Tongue (tissue), 3 donors: ENCODE measurements at places on chromosomes 6 and 20. TPM values are rescaled to one million over a fixed set of nuclear protein-coding genes. Genes with fewer than 3 reads are reported as not detected.
A peak's percentile ranks its signal among the peaks of the same experiment; 100 is the strongest.

DNA sequence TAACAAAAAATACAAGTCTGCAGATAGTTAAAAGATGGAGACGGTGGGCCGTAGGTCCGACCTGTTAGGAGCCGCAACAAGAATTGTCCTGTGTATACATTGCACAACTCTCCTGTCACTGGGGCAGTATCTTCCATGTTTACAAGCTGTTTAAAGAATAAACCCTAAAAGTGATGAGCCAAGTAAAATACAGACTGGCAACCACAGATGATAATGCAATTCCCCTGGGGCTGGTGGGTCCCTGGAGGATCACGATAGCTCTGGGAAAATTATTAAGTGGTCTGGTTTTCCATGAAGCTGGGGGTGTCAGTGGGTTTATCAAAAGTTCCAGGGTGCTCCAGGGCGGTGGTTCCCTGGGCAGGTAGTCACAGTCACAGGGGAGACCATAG lies 8.1 kb upstream of the FAM50B start:
- DNase-seq: no peak

GRCh38 chr6:122200440-122200839 lies 199.0 kb upstream of the HSF2 start:
- DNase-seq: peak; percentile 45

DNA sequence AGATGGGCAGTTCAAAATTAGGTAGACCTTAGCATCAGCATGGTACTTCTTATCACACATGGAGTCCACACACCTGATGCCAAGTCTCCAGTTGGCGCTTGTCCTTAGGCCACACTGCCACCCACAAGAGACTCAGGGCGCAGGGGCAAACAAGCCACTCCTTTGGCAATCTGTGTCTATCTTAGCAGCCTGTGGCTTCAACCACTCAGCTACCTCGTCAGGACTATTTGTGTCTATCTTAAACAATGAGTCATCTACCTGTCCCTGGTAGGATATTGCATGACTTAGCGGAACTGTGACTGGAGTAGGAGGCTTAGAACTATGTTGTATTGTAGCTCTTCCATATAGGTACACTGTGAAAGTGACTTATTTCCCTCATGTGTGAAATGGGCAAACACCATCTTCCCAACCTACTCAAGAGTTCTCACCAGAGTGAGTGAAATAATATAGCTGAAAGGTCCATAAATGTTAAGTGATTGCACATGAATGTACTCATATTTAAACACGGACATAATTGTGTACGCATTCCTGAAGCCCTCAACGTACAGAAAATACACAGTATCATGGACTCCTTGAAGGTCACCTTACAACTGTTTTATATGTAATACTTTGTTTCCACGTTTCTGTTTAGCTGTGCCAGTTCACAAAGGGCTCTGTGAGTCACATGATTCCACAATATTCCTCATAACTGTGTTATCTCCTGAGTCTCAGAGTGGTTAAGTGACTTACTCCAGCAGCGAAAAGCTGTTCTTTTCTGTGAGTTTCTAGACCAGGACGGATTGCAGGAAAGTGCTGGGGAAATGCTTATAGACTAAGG lies 1.6 kb downstream of the TRIM27 start:
- no peak for DNase-seq

CALHM6 gene
- not detected for total RNA-seq

- DNase-seq: no peak
These were observed 569.1 kb upstream of the ID4 start for GRCh38 chr6:19268117-19268516.

DNA sequence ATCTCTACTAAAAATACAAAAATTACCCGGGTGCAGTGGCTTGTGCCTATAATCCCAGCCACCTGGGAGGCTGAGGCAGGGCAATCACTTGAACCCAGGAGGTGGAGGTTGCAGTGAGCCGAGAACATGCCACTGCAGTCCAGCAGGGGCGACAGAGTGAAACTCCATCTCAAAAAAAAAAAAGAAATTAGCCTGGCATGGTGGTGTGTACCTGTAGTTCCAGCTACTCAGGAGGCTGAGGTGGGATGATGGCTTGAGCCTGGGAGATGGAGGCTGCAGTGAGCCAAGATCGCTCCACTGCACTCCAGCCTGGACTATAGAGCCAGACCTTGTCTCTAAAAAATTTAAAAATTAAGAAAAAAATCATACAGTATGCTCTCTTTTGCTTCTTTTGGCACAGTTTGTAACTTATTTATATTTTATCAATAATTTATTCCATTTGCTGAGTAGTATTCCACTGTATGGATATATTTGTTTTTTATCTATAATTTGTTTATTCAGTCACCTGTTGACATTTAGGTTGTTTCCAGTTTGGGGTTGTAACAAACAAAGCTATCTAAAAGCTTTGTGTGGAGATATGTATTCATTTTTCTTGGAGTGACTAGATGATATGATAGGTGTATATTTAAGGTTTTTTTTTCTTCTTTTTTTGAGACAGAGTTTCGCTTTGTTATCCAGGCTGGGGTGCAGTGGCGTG lies 8.0 kb upstream of the MYBL2 start:
- no peak for DNase-seq

DPPA5 gene
- not detected for total RNA-seq

MYLIP gene
- total RNA-seq: 68.6 TPM

TTLL9 gene
- total RNA-seq: 1.0 TPM

GRCh38 chr6:88567696-88568095 lies 395.7 kb downstream of the RNGTT start:
- no peak for DNase-seq

DNA sequence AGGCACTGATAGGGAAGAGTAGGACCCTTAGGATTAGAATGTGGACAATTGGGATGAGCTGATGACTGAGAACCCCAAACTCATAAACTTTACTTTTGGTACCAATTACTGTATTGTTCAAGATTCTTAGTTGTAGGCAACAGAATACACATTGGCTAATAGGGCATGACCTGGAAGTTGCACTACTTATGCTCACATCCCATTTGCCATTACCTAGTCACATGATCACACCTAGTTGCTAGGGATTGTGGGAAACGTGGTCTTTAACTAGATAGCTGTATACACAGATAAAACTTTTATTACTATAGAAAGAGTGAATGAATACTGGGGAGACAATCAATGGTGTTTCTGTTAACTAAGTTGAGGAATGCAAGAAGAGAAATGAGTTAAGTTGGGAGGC lies 113.4 kb upstream of the AKIRIN2 start:
- no peak for DNase-seq

- peak; percentile 40 for DNase-seq
These were observed 214.3 kb upstream of the MARCKS start for GRCh38 chr6:113642714-113643406.

OOEP gene
- total RNA-seq: not detected

- no peak for DNase-seq
These were observed 101.4 kb downstream of the CDH4 start for GRCh38 chr20:61353261-61354000.

- DNase-seq: no peak
These were observed 9.9 kb downstream of the CNPY3 start for GRCh38 chr6:42938987-42939809.

DNA sequence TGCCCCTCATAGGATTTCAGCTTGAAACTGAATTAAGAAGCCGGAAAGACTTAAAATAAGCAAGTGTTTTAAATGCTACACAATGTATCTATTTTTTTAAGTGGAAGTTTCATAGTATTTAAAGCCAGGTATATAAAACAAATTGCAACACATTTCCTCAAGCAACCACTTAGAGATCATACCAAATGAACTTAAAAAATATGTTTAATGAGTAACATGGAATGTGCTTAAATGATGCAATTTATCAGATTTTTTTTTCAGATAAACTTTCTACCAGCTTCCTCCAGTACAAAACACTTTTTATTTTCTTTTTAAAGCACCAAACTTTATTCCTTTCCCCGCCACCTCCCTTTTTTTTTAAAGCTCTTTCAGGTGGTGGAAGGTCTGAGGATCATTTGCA lies 534.3 kb downstream of the BMP2 start:
- DNase-seq: no peak

GRCh38 chr6:3966426-3966825 lies 112.5 kb downstream of the FAM217A start:
- no peak for DNase-seq

IPCEF1 gene
- total RNA-seq: 1.0 TPM

DNA sequence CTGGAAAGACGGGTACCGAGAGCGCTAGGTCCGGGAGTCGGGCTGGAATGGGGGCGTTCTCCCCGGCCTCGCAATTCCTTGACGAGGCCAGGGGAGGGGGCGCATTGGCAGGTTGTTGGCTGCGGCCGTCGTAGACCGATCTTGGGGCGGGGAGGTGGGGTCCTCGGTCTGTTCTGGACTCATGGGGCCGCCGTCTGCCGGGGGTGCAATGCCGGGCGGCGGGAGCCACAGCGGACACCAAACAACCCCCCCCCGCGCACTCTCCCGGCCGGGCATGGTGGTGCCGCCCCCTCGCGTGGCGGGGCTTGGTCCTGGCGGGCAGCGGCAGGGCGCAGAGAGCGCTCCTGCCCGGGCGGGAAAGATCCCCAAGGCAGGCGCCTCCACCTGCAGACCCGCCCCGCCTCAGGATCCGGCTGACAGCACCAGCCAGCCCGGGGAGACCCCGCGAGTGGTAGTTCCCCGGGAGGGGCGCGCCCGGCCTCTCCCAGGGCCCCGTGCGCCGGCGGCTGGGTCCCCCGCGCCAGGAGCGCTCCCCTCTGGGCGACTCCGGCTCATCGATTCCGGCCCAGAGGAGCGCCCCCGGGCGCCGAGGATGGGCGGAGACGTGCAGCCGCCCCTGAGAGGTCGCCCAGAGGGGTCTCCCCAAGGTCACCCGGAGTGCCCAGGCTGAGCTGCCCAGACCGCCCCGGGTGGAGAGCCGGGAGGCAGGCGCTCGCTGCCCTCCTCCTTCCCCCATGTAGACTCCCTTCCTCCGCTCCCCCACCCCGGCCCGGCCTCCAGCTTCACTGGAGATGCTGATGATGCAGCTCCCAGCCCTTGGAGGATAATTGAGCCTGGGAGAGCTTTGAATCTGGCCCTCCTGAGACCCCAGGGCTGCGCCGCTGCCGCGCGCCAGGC lies 709 bp downstream of the PPP1R16B start:
- no peak for DNase-seq

AIF1 gene
- total RNA-seq: 10.9 TPM

DNA sequence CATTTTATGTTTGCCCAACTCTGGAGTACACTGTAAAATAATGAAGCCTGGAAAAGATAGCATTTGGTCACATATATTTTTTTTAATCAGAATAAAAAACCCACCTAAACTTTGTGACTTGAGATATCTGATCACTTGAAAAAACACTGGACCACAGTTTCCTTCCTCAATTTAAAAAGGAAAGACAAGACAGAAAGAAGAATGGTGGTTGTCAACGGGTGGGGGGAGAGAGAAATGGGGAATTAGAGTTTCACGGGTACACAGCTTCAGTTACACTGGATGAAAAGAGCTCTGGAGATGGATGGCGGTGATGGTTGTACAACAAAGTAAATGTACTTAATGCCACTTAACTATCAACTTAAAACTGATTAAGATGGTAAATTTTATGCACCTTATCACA lies 14.7 kb upstream of the DST start:
- DNase-seq: no peak

DNA sequence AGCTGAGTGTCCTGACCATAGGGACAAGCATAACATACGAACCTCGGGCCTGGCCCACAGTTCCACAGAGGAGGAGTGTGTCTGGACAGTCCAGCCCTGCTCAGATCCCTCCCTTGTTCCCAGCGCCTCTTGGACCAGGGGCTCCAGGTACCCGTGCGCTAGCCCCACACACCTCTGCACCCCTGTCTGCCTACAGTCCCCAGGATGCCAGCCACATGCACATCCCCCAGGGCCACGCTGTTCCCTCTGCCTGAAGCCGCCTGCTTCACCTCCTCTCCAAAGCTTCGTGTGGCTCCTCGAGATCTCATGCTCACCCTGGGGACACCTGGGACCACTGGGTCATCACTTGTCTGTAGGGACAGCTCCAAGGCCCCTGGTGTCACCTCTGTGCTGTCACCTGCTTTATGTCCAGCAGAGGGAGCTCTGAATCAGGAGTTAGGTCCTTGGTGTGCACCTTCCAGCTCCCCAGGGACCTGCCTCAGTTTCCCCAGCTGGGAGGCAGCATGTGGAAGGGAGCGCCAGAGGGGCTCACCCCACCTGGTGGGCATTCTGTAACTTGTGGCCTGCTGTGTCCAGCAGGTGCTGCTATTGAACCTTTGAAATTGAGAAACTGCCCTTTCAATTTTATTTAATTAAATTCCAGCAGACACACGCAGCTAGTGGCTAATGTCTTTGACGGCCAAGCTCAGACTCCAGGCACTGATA lies 7.3 kb upstream of the YTHDF1 start:
- peak; percentile 56 for DNase-seq

- no peak for DNase-seq
These were observed 58.7 kb downstream of the EDN1 start for GRCh38 chr6:12348530-12349511.

GRCh38 chr20:17538517-17539170 lies 7.5 kb upstream of the BFSP1 start:
- DNase-seq: no peak

MYCT1 gene
- 26.0 TPM for total RNA-seq

GRCh38 chr6:25541228-25541627 lies 110.8 kb upstream of the SCGN start:
- DNase-seq: no peak

- DNase-seq: no peak
These were observed 37.0 kb downstream of the AKAP7 start for GRCh38 chr6:131172222-131172621.

HLA-B gene
- 451 TPM for total RNA-seq

DNA sequence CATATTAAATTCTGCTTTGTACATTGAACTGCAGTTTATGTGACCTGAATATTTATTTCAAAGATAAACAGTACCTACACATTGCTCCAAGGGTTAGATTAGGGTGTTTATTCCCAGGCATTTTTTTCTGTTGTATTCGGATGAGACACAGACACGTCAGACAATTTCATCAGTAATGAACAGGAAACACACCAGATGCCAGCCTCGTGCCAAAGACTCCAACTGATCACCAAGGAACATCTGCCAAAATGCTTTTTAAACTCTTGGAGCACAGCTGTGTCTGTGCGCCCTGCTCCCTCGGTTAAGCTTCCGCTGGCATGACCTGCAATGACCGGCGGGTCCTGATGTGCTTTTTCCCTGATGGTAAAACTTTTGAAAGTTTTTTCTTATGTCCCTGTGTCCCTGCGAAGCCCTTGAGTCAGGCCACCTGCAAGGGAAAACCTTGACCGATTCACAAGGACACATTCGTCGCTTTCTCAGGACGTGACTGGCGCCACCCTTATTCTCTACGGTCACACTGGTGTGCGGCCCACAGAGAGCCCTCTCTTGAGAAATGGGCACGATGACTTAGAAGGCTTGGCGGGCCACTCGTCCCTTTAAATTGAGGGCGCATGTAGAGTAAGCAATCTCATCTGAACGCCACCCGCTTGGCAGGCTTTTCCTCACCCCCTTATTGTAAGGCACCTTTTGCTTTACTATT lies 173.9 kb downstream of the QKI start:
- peak; percentile 67 for DNase-seq

FRS3 gene
- 2.4 TPM for total RNA-seq

DNA sequence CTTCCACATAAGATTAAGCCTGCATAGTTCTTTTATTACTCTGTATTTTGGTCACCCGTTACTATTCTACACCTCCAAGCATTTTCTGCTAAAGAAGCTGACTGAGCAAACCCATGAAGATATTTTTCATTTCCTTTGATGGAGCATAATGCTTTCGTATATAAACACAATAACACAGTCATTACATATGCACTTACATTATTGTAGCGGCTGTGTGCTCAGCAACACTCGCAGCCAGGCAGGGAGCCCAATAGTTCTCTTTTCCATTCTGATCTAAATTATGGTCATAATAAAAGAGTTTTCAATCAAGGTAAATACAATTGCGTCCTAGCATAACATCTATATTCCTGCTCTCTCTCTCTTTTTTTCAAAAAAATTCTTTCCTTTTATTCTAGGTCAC lies 69.6 kb upstream of the TFB1M start:
- no peak for DNase-seq
